Right lobe of liver (tissue), 6 donors: ENCODE measurements at places on chromosomes 16 and 17.

- DNase-seq, result no peak
Observed at GRCh38 chr16:73610605-73611156, 562.8 kb upstream of the ZFHX3 start.

GRCh38 chr17:21019976-21020586, 22.7 kb downstream of the USP22 start:
- no peak for DNase-seq

- DNase-seq, result no peak
Observed at GRCh38 chr16:10988164-10988803, 43.9 kb downstream of the CLEC16A start.

DNA sequence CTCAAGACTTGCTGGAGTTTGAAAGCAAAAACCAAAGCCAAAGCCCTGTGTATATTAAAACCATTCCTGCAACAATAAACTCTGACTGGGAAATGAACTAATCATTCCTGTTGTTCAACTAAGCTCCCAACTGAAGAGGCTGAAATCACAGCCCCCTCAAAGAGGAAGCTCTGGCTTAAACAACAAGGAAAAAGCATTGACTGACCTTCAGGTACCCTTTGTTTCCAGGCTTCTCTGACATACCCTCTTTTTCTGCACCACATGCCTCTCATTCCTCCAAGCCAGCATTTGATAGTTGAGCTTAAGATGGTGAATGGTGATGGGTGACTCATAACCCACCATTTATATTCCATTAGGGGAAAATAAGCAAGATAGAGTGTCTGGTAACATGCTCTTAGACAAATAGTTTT, 470.9 kb upstream of the SOX9 start:
- no peak for DNase-seq

- no peak for DNase-seq
Observed at GRCh38 chr17:39236981-39237441, 11.3 kb upstream of the STAC2 start.

GRCh38 chr17:40025991-40026815, 11.0 kb downstream of the CSF3 start:
- no peak for DNase-seq

GRCh38 chr17:27245230-27245696, 48.7 kb upstream of the WSB1 start:
- peak; percentile 86 for DNase-seq

GRCh38 chr17:45336390-45337182, 19.8 kb upstream of the MAP3K14 start:
- no peak for DNase-seq

DNA sequence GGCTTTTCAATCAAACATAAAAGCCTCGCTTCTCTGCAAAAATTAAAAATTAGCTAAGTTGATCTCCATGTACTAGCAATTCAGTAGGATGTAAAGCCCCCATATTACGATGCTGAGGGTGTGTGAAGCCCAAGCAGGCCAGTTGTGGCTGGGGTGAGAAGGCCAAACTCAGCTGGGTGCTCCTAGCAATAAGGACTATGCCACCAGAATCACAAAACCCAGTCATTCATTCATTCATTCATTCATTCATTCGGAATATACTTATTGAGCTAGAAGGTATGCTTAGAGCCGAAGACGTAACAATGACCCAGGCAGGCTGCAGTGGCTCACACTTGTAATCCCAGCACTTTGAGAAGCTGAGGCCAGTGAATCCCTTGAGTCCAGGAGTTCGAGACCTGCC, 3.9 kb upstream of the CRYBA1 start:
- DNase-seq, result no peak

- no peak for DNase-seq
Observed at GRCh38 chr17:32520104-32520701, 33.4 kb downstream of the CDK5R1 start.

DNA sequence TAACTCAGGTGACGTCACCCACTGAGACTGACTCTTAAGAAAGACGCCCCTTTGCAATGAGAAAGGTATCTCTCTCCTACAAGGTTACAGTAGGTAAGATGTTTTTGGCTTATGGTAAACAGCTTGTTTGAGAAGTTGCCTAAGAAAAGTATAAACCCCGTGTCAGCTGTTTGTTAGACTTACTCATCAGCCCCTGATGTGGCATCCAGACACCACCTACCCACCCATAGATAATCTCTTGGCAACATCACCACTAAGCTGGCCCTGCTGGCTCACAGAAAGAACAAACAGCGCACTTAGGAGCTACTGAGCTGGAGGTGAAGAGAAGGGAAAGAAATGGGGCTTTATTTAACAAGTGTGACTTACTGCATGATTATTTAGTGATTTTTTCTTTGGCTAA, 121.0 kb downstream of the PARN start:
- no peak for DNase-seq

GRCh38 chr17:31116167-31116566, 21.4 kb downstream of the NF1 start:
- no peak for DNase-seq

GRCh38 chr16:89020068-89020924, 43.3 kb upstream of the CBFA2T3 start:
- DNase-seq, result peak; percentile 14

GRCh38 chr17:32490101-32490482, 3.3 kb downstream of the CDK5R1 start:
- no peak for DNase-seq

- no peak for DNase-seq
Observed at GRCh38 chr17:76556765-76557367, 17.0 kb downstream of the PRCD start.

DNA sequence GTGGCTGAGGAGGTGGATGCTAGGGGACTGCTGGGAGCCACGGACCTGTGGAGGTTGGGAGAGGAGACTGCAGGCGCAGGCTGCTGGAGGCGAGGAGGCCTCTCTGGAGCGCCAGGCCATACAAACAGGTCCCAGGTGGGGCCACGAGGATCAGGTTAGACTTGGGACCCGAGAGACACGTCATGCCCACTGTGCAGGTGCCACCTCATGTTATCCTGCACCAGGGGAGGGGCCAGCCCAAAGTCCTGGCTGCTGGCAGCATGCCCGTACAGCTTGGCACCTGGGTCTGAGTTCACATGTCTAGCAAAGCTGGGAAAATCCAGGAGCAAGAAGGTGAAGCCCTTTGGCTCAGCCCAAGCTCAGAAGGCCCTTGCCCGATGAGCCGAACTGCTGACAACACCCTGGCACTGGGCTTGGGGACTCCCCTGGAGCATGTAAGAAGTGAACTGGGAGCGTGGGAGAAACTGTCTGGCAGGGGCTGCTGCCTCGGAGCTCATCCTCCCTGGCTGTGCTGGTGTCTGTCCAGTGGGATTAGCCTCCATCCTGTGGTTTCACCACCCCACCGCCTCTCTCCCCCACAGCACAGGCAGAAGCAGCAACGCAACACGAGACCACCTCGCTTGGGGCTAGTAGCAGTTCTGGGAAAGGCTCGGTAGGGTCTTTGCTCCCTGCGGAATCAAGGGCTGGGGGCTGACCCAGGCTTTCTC, 5.3 kb downstream of the ARHGDIA start:
- peak; percentile 94 for DNase-seq

- no peak for DNase-seq
Observed at GRCh38 chr16:14194721-14195120, 123.6 kb downstream of the MRTFB start.

- no peak for DNase-seq
Observed at GRCh38 chr16:86222965-86223551, 287.3 kb upstream of the FOXF1 start.

- DNase-seq, result no peak
Observed at GRCh38 chr16:3035972-3036725, 595 bp downstream of the BICDL2 start.

- no peak for DNase-seq
Observed at GRCh38 chr16:13921328-13921727, 1.4 kb downstream of the ERCC4 start.

DNA sequence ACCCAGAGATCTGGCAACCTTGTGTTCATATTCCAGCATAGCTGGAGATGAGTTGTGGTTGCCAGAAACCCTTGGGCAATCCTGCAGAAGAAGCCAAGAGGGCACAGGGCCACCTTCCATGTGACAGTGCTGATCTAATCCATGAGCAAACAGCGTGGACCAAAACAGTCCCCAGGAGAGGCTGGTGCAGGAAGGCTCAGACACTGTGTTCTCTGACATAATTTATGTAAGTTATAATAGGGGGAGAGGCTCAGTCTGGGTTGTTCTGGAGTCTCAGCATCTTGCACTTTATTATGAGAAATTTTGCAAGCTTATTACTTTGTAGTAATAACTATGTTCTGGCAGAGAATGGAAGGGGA, 273.9 kb downstream of the HAPSTR1 start:
- DNase-seq, result peak; percentile 93

DNA sequence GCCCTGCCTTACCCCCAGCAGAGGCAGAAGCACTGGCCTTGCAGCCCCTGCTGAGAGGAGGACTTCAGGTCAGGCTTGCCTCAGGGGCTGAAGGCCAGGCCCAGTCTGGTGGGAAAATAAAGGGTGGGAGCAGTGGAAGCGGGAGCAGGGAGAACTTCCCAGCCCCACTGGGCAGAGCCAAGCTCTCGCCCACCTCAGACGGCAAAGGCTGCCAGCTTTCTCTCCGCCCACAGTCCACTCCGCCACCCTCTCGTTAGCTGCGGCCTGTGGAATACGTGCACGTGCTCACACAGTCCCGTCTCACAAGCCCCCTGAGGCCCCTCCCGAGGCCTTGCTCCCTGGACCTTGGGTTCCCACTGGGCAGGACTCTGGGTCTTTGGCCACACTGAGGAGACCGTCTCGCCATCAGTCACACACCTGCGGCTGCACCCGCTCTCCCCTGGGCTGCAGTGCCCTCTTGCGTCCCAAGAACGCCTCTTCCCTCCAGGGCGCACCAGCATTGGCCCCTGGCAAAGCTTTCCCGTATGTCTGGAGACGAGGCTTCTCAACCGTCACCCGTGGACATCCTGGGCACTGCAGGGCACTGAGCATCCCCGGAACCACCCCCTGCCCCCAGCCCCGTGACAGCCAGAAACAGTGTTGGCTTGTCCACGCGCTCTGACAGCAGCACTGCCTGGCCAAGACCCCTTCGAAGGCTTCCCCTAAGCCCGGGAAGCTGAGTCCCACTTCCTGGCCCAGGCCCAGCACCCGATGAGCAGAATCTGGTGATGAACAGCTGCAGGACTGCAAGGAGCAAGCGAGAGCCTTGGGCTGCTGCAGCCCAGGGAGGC, 8.3 kb downstream of the MRPL28 start:
- DNase-seq, result peak; percentile 81

DNA sequence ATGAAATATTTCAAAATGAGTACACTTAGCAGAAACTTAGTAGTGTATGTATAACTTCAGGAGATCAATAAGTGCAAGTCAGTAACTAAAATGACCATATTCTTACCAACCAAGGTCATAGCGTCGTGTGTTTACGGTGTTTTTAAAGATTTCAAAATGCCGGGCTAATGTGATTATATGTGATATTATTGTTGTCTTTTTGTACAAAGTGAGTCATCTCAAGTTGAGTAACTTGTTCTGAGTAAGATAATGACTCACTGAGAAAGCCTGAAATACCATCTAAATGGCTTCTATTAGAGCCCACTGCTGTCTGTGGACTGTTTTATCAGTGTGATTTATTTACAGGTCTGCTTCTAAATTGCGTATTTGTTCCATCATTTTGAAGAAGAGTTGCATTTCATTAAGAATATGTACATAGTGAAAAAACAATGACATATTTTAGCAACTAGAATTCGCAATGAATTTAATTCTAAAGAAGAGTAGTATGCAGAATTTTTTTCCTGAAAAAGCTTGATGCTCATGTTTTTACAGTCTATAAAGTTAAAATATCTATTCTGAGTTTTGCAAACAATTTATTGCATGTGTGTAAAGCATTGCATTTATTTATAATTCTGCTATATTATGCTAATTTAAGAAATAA, 12.7 kb downstream of the KRT12 start:
- DNase-seq, result no peak

- no peak for DNase-seq
Observed at GRCh38 chr17:68296217-68297191, 5.2 kb downstream of the ARSG start.

- no peak for DNase-seq
Observed at GRCh38 chr16:9348912-9349311, 257.5 kb downstream of the HAPSTR1 start.

- no peak for DNase-seq
Observed at GRCh38 chr16:35664091-35664693, 2204.8 kb downstream of the TP53TG3F start.

- no peak for DNase-seq
Observed at GRCh38 chr17:11245187-11245586, 4.2 kb downstream of the SHISA6 start.

- no peak for DNase-seq
Observed at GRCh38 chr16:48628359-48628985, 18.5 kb upstream of the N4BP1 start.

GRCh38 chr17:67496286-67496685, 119.2 kb downstream of the PITPNC1 start:
- DNase-seq, result no peak

DNA sequence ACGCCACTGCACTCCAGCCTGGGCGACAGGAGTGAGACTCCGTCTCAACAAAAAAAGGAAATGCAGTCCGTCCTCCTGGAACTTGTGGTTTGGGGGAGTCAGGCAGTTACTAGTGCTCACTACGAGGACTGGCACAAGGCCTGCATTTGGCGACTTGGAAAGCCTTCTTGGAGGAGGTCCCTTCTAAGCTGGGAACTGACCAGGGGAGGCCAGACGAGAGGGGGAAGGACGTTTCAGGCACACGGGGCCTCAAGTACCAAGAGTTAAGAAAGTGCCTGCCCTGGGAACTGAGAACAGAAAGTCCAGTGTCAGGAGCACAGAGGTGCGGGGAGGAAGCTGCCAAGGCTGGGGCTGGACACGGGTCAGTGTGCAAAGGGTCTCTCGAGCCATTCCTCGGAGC, 89.9 kb downstream of the ABR start:
- DNase-seq, result no peak

- no peak for DNase-seq
Observed at GRCh38 chr17:36118477-36119353, 15.1 kb downstream of the CCL4 start.

- no peak for DNase-seq
Observed at GRCh38 chr16:50450957-50451356, 82.2 kb upstream of the BRD7 start.

DNA sequence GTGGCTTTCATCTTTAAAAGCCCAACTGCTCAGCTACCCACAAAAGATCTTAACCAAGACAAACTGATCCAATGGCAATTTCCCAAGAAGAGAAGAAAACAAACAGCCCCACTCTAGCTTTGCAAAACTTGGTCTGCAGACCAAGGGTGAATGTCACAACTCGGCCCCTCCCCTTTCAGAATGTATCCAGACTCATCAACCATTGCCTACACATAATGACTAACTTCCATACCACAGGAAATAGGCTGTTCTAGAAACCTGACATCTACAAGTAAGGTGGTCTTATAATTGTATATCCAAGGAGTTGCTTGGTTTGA, 16.0 kb downstream of the DCUN1D3 start:
- peak; percentile 78 for DNase-seq

- DNase-seq, result no peak
Observed at GRCh38 chr17:58369214-58370031, 17.4 kb upstream of the SUPT4H1 start.
